Iris pigment epithelial cell (primary cell): ENCODE measurements at places on chromosomes 3 and 15.

GRCh38 chr3:112803467-112803866, 43.2 kb downstream of the CD200R1L start:
- DNase-seq = no peak

DNA sequence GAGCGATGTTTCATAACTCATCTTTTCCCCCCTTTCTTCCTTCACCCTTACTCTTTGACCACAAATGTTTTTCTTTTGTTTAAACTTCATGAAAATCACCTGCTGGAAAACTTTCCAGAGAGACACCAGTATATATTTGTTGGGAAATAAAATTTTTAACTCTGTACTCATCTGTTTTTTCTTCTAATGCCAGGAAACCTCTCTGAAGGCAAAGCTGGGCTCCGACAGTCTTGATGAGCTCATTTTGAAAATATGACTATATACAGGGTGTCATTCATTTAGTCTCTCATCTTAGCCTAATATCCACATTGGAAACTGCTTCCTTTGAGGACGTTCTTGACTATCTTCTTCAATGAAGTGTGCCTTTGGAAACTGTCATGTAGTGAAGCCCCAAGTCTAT, 339.6 kb upstream of the ROBO2 start:
- peak; percentile 50 for DNase-seq

- no peak for DNase-seq
These were observed 20.5 kb upstream of the LIMD1 start for GRCh38 chr3:45574067-45574494.

- peak; percentile 96 for DNase-seq
These were observed 553 bp downstream of the TMEM43 start for GRCh38 chr3:14125193-14126016.

- DNase-seq = no peak
These were observed 3.1 kb downstream of the GLB1 start for GRCh38 chr3:33093847-33094246.

DNA sequence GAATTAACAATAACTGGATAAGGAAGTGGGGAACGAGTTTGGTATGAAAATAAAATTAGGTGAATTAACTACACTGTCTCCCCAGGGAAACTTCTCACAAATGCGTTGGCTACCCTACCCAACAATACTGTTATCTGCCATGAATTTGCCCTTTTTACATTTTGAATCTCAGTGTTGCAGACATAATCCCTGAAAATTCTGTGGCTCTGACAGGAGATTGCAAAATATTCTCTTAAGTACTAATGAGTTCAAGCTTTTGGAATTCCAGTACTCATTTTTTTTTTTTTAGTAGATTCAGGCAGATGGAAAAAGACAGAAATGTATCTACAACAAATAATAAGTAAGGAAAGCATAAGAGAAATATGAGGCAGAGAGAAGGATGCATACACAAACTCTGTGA, 332.6 kb downstream of the LSAMP start:
- DNase-seq = peak; percentile 6

DNA sequence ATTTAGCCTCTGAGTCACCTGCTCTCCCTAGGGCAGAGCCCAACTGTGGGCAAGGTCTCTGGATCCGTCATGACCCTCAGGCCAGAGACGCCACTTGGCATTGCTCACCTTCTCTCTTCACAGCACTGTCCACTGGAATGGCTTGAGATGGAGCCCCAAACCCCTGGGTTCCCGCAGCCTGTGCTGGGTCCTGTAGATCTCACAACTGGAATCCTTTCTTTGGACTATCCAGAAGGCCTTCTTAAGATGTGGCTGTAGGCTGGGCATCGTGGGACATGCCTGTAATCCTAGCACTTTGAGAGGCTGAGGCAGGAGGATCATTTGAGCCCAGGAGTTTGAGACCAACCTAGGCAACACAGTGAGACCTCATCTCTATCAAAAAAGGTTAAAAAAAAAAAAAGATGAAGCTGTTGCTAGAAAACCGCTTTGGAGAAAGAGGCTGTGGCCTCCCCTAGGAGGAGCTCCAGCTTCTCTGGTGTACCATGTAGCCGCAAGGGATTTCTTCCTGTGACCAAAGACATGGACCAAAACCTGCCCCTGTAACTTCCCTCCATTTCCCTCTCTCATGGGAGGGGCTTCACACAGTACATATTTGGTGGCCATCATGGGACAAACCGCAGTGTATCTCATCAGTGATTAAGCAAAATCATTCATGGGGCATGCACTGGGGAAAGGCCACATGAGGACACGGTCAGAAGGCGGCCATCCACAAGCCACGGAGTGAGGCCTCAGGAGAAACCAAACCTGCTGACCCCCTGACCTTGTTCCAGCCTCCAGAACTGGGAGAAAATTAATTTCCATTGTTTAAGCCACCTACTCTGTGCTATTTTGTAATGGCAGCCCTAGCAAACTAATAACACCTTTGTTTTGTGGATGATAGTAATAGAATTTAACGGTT, 23.3 kb upstream of the BUB1B start:
- DNase-seq = no peak

GRCh38 chr3:140595295-140595694, 82.6 kb upstream of the TRIM42 start:
- DNase-seq = peak; percentile 59

- DNase-seq = peak; percentile 77
These were observed 33.3 kb upstream of the MRPS22 start for GRCh38 chr3:139310474-139310933.

GRCh38 chr15:89023311-89023961, 64.8 kb upstream of the ABHD2 start:
- peak; percentile 9 for DNase-seq

DNA sequence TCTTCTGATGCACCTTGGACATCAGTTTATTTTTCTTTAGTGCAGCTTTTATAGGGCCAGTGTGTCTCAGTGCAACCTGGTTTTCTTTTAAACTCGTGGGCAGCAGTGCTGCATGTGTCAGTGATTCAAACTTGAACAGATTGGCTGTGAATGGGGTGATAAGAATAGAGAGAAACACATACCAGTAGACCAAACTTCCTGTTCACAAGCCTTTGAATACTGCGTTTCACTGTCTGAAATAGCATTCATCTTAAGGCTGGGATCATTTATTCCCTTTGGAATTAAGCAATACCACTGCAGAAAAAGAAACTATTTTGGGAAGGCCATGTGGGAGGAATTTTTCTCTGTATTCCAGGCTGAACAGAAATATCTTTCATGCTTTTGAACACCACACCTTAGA, 51.7 kb downstream of the PHLDB2 start:
- peak; percentile 89 for DNase-seq

DNA sequence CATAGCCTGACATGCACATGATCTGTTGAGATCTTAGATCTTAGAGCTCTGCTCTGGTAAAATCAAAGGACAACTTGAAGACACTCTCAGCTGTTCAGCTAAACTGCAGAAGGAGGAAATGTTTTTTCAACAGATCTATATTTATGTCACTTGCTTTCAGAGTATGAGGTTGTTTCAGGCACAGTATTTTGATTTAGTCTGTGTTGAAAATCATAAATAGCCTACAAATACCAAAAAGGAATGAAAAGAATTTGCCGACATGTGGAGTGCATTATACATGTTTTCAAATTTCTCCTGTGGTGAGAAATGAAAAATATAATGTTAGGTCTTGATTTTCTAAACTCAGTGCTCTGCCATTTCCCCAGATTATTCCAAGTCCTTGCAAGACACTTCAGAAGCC, 1118.4 kb downstream of the TBL1XR1 start:
- DNase-seq = no peak

- no peak for DNase-seq
These were observed 38.7 kb downstream of the ANP32A start for GRCh38 chr15:68781766-68782588.

GRCh38 chr3:66393333-66394005, 107.4 kb downstream of the LRIG1 start:
- DNase-seq = peak; percentile 80

DNA sequence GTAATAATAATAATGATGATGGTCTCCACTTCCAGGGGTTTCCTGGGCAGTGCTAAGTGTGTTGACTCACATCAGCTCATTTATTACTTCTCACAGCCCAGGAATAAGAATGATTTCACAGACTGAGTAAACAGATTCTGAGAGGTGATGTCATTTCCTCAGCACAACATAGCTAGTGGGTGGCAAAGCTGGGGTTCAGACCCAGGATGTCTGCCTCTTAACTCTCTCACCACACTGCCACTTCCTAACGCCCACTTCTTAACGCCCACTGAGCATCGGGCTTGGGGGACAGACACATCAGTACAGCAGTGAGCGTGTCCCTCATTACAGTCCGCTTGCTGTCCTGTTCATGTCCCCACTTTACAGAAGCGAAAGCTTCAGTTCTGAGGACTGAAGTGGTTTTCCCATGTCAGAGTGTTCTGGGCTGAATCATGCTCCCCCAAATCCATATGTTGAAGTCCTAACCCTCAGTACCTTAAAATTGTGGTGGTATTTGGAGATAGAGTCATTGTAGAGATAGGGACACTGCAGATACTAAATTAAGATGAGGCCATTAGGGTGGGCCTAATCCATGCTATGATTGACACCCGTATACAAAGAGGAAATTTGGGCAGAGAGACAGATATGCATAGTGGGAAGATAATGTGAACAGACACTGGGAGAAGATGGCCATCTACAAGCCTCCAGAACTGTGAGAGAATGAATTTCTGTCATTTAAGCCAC, 68.0 kb downstream of the ATP2B2 start:
- DNase-seq = peak; percentile 84

GRCh38 chr3:20064796-20065564, 24.7 kb downstream of the KAT2B start:
- no peak for DNase-seq

DNA sequence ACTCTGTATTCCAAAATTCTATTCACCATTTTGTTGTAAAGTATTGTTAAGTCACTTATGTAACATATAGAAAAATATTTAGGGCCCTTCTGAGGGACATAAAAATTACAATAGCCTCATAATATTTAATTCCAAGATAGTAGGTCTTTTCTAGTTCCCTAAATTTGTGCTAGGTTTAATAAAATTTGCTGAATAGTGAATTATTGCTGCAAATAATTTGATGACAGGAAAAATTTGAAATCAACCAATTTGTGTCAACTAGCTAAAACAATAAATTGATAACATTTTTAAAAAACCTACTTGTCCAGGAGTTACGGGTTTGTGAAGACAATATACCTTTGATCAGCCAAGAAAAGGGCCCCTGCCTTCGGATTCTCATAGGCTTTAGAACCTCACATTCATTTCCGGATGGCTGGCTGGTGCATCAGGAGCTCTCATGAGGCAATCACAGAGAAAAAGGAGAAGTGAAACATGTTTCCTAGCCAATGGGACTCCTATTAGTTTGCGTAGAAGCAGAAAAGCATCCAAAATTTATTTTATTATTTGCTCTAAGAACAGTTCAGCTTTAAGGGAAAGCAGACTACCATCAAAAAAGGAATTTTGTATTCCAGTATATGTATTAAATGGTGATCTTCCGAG, 177.2 kb downstream of the LRRC3B start:
- DNase-seq = no peak

DNA sequence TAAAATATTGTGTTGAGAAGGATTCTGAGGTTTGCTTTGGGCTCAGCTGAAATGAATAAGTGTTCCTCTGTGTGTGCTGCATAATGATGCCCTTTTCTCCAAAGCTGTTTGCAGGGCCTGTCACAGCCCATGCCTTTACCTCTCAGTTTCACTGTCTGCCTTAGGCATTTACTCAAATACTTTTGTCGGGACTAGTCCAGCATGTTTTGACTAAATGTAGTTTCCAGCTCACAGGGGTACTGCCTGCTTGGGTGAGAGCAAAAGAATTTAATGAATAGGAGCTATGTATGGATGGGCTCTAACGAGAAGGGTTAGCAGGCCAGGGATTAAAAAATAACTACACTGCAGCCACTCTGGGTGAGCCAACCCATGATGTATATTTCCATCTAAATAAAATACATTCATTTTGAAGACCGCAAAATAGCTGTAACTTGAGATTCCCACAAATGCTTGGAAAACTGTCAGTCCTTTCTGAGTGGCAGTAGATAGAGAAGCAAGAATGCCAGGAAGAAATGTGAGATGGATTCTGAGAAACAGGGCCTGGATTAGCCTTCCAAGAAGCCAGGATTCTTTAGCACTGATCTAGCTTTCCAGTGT, 549.2 kb upstream of the TBL1XR1 start:
- DNase-seq = peak; percentile 71

DNA sequence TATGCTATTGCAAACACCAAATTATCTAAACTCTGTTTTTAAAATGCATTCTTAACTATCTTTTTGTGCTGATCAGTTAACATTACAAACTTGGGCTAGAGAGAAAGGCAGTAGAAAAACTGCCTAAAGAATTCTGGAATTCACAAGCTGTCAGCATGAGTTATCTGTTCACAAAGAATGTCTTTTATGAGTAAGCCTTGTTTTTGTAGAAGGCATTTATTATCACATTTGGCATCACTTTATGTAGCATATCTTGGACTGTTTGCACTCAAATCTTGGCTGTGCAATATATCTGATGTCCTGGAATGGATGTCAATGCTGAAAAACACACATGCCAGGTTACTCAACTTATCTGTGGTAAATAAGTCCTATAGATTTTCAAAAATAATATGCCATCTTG, 15.5 kb upstream of the BCHE start:
- peak; percentile 0 for DNase-seq

GRCh38 chr3:113218011-113218680, 6.8 kb downstream of the BOC start:
- no peak for DNase-seq

DNA sequence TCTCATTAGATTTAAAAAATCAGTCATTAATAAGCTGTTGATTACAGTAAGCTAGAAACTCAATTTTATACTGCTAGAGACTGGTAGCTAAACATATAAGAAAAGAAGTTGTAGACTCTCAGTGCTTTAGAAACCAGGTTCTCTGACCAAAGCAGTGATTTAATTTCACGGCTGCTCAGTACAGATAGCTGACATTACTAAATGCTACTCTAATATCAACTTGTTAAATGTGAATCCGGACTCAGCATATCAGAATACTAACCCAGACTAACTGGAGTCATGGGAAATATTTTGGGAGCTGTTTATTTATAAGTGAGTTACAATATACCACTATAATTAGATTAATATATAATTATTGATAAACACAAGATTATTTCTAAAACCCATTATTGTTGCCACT, 80.4 kb downstream of the NEDD4 start:
- no peak for DNase-seq

GRCh38 chr15:69750253-69750652, 297.6 kb downstream of the RPLP1 start:
- no peak for DNase-seq

DNA sequence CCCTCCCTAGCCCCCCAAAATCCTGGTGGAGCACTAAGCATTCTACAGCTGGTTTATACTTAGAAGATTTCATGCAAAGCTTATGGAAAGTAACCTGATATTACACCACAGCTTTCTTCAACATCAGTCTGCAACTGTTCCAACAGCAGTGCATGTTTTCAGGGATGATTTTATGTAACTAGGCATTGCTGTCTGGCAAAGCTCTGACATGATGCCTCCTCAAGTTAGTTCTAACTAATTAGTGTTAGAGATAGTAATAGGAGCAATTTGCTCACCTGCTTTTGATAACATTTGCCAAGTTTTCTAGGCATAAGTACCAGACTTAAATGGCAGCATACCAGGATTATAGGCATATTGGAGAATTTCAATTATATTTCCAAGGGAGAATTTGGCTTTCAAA, 330.3 kb upstream of the SGO1 start:
- DNase-seq = no peak

- DNase-seq = no peak
These were observed 59.0 kb downstream of the TP63 start for GRCh38 chr3:189690237-189690636.
